ENCODE measurements at places on chromosomes 13 and 19.

DNA sequence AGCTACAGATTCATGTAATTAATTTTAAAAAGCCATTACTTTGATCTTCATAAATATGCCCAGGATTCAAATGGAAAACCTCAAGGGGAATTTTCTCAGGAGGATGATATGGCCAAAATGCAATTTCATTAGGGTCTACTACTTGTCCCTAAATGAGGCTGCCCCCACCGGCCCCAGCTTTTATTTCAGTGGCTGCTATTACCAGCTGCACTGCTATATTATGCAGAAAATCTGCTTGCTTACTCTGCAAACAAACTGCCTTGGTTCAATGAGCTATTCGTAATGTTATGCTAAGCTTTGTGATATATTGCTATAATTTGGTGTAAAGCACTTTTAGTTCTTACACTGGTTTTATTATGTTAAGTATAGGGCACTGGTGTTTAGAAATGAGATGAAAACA is 137.3 kb upstream of the TMTC4 start:
- DNase-seq = no peak

GRCh38 chr19:40717325-40717879 is 490 bp downstream of the ITPKC start:
- DNase-seq = no peak

DNA sequence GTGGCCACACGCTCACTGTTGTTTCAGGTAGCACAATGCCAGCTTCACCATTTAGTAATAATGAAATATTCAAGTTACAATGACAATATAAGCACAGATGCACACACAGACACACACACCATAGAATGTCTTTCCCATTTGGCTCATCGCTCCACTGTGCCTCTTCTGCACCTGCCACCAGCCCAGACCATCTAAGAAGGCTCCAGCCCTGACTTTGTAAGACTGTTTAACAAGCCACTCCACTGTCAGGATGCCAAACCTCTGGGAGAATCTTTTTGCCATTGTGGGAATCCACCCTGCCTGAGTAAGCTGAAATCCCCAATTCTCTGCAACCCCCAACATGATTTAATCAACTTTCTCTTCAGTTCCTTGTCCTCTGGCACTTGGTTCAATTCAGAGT is 60.6 kb downstream of the LHFPL6 start:
- no peak for DNase-seq

DNA sequence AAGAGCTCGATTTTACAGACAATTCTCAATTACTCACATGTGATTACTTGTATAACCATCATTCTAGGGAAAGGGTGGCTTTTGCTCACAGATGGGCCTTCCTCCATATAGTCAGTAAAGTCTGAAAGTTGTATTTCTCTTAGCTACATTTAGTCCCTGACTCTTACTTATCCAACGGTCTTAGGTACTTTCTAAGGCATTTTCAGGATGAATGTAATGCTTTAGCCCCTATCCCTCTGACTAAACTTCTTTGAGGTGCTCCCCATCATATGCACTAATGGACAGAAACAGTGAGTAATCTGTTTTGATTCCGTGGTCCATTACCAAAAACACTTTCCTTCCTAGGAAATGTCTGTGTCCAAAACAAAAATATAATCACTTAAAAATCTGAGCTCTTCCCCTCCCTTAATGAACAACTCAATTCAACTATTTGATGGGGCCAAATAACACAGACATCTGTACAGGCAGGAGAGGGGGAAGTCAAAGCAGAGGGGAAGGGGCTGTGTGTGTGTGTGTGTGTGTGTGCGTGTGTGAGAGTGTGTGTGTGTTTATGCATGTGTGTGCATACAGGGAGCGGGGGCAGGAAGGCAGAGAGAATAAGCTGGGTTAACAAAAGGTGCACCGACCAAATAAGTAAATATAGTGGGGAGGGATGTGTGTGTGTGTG is 84.9 kb downstream of the USP12 start:
- no peak for DNase-seq

GRCh38 chr19:3034406-3034655 is 5.3 kb upstream of the TLE2 start:
- no peak for DNase-seq

Data from CD8-positive, alpha-beta memory T cell (primary cell).